ENCODE measurements at places on chromosomes 3 and 15.

GRCh38 chr3:161647936-161648470 is 151.4 kb downstream of the OTOL1 start:
- no peaks in the 10 kb centered on the region for H3K4me1 ChIP-seq
- H3K36me3 ChIP-seq, result no peaks in the 10 kb centered on the region
- no peak overlapping the region for H3K27ac ChIP-seq
- DNase-seq, result no peak
- H3K27me3 ChIP-seq, result no peaks in the 10 kb centered on the region
- H3K4me3 ChIP-seq, result no peak overlapping the region

DNA sequence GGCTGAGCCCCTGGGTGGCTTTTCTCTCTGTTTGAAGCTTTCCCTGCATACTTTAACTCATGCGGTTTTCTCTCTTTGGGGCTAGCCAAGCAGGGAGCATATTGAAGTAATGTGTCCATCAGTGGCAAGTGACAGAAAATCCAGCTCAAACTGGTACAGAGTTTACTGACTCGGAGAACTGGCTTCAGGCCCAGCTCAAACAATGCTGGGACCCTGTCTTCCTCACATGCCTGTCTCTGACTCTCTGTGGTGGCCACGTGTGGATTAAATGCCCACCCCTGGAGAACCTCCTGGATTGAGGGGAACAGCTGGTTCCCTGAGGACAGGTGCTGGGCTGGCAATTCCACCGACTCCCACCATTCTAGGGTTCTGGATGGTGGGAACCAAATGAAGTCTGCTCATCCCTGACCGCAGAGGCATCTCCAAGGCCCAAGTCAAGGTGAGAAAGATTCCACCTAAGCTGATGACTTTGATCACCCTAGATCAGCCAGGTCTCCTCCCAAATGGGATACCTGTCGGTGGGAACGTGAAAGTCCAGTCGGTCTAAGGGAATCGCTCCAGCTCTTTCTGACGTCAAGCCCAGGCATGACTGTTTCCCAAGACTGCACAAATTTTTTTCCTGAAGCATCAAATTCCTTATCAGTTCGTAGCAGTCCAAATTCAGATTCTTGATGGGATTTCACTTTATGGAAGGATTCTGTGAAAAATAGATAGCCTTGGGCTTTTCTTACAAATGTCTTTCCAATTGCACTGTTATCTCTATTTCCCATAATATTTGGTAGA is 16.3 kb upstream of the HDAC11 start:
- no peak for DNase-seq
- H3K4me3 ChIP-seq, result no peak overlapping the region
- no peaks in the 10 kb centered on the region for H3K27me3 ChIP-seq
- H3K4me1 ChIP-seq, result peaks cover 2% of the 10 kb centered on the region
- no peaks in the 10 kb centered on the region for H3K36me3 ChIP-seq

GRCh38 chr3:55183201-55183600 is 255.3 kb upstream of the LRTM1 start:
- peaks cover 5% of the 10 kb centered on the region for H3K27me3 ChIP-seq
- H3K27ac ChIP-seq, result no peak overlapping the region

GRCh38 chr15:85316244-85316934 is 64.0 kb upstream of the AKAP13 start:
- no peak for DNase-seq
- H3K36me3 ChIP-seq, result no peaks in the 10 kb centered on the region
- peak overlapping the region; percentile 88 for H3K27ac ChIP-seq
- peaks cover 67% of the 10 kb centered on the region for H3K4me1 ChIP-seq

DNA sequence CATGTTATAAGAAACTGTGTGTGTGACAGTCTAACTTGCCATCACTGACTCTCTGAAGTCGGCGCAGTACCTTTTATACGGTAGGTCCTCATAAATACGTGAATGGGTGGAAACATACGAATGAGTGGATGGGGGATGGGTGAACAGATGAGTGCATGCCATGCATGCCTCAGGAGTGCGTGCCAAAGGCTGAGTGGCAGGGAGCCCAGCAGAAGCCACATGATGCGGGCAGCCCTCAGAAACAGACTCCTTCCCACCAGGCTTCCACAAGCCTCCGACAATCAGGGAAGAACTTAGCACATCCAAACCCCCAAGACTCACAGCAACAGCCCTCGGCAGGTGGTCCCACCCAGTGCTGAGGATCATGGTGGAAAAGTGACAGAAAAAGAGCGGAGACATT is 16.7 kb downstream of the HCN4 start:
- H3K36me3 ChIP-seq, result no peaks in the 10 kb centered on the region
- no peak for DNase-seq
- H3K27me3 ChIP-seq, result peaks cover 10% of the 10 kb centered on the region
- no peak overlapping the region for H3K4me3 ChIP-seq
- H3K27ac ChIP-seq, result no peak overlapping the region

DNA sequence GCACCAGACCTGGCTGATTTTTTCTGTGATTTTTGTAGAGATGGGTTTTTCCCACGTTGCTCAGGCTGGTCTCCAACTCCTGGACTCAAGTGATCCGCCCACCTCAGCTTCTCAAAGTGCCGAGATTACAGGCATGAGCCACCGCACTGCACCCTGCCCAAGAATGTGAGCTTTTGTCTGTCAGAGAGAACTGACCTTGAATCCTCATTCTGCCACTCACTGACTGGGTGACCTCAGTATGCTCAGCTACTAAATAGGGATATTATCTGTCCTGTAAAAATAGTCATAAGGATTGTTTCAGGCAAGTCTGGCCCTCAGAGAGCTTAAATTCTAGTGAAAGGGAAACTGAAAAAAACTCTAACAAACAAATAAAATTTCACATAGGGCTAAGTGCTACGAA is 2.1 kb upstream of the RFT1 start:
- peak overlapping the region; percentile 10 for H3K27ac ChIP-seq
- H3K4me3 ChIP-seq, result no peak overlapping the region
- no peaks in the 10 kb centered on the region for H3K27me3 ChIP-seq
- no peak for DNase-seq
- H3K4me1 ChIP-seq, result peaks cover 24% of the 10 kb centered on the region
